ENCODE measurements at places on chromosomes 7 and 10.

GRCh38 chr10:24866604-24867583 lies 85.5 kb downstream of the PRTFDC1 start:
- no peak for DNase-seq

- no peak for DNase-seq
Measured at GRCh38 chr7:128948312-128948973, 10.7 kb downstream of the IRF5 start.

- no peak for DNase-seq
Measured at GRCh38 chr7:138400400-138400886, 59.6 kb upstream of the TRIM24 start.

- DNase-seq = peak; percentile 54
Measured at GRCh38 chr7:129780974-129781927, 169.7 kb downstream of the NRF1 start.

DNA sequence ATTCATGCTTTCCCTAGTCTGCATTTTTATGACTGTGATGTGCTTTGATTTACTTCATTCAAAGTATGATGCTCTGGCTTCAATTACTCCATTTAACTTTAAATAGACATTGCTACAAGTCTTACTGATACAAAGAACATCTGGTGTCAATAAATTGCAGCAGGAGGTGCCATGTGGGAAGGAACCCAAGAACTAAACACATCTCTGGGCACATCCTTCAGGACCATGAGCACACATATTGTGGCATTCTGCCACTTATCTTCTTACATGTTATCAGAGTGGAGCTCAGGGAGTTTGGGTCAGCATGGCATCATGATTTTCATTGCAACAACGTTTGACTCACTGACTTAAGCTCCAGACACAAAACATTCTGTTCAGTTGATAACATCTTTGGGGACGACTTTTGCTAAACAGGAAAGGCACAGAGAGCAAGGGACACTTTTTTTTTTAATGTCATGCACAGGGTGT lies 227.0 kb downstream of the DKK1 start:
- DNase-seq = no peak

GRCh38 chr7:85521108-85521694 lies 334.3 kb upstream of the SEMA3D start:
- DNase-seq = no peak

DNA sequence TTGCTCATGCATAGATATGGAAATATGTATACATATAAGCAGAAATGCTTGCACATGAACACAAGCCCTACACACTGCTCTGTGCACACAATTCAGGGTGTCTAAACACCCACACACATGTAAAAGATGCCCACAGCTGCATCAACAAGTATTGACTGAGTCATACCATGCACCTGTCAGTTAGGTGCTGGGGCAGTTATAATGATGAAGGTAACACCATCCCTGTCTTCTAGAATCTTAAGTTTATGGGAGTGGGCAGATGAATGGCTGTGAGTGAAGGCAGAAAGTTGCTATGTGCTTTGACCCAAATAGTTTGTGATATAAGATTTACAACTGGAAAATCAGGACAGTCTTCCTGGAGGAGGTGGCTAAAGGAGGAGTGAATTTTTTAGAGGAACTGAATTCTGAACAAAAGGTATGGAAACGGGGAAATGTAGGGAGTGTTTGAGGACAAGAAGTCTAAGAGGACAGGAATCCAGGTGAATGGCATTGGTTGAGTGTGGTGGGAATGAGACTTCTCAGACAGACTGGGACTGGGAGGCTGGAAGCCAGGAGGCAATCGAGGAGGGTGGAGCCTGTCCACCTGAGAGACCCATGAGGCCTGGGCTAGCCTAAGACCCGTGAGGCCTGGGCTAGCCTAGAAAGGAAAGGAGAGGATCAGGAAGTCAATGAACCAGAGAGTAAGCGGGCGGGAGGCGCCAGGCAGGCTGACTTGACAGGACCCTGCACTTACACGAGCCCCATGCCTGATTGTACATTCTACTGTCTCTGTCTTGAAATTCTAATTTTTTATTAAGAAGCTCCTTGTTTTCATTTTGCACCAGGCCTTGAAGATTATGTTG lies 20.7 kb downstream of the POLL start:
- DNase-seq = peak; percentile 20

All from activated naive CD4-positive, alpha-beta T cell treated with anti-CD3 and anti-CD28 coated beads, Interleukin-2, amount 10 ng/mL, durations not matched to agents 7 days and 5 days (primary cell).